ENCODE measurements at places on chromosomes 6 and 20. TPM values are rescaled to one million over a fixed set of nuclear protein-coding genes. Genes with fewer than 3 reads are reported as not detected.

- no peaks in the 10 kb centered on the region for H3K27me3 ChIP-seq
- peak overlapping the region; percentile 53 for H3K4me3 ChIP-seq
- no peaks in the 10 kb centered on the region for H3K36me3 ChIP-seq
- peak overlapping the region; percentile 99 for H3K27ac ChIP-seq
Measured at GRCh38 chr6:49462599-49462926, 490 bp downstream of the MMUT start.

- H3K36me3 ChIP-seq = no peaks in the 10 kb centered on the region
- H3K4me3 ChIP-seq = no peak overlapping the region
Measured at GRCh38 chr6:125824946-125825771, 34.4 kb downstream of the NCOA7 start.

DNA sequence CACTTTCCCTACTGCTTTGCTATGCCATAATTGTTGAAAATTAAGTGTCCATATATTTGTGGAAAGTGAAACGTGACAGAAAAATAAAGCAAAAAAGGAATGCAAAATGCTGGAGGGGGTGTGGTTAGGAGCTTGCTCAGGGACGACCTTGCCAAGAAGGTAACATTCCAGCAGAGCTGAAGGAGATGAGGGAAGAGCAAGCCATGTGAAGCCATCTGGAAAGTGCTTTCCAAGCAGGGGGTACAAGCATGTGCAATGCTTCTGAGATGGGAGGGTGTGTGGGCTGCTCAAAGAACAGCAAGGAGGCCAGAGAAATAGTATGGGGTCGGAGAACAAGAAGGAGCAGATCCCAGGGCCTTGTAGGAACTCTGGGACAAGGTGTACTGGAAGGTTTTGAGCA lies 161.7 kb downstream of the ISM1 start:
- H3K36me3 ChIP-seq = peaks cover 2% of the 10 kb centered on the region
- no peak overlapping the region for H3K4me3 ChIP-seq
- no peak for DNase-seq
- no peak overlapping the region for H3K27ac ChIP-seq
- no peaks in the 10 kb centered on the region for H3K27me3 ChIP-seq

BANF2 gene
- 2.1 TPM for total RNA-seq

SLC26A8 gene
- total RNA-seq = 1.4 TPM

CLPSL2 gene
- 2.0 TPM for total RNA-seq

IMPG1 gene
- not detected for total RNA-seq

Data from Caco-2 (cell line).